B cell (primary cell): ENCODE measurements at places on chromosomes 3 and 15. TPM values are rescaled to one million over a fixed set of nuclear protein-coding genes. Genes with fewer than 3 reads are reported as not detected.

MASP1 gene
- polyA plus RNA-seq, result not detected in 2 replicates

ZPLD1 gene
- not detected in 2 replicates for polyA plus RNA-seq

TIGIT gene
- polyA plus RNA-seq, result 1.3 and 2.5 TPM in 2 replicates

PYGO1 gene
- not detected in 2 replicates for polyA plus RNA-seq

KNG1 gene
- polyA plus RNA-seq, result not detected in 2 replicates

CRBN gene
- polyA plus RNA-seq, result 62.0 and 67.1 TPM in 2 replicates

C15orf62 gene
- polyA plus RNA-seq, result 0.30 and 0.50 TPM in 2 replicates

PCSK6 gene
- polyA plus RNA-seq, result 0.66 and 2.1 TPM in 2 replicates

TMEM158 gene
- polyA plus RNA-seq, result 0.30 TPM in 1 of 2 replicates, not detected in the other
